ENCODE measurements at places on chromosomes 1 and 21.

DNA sequence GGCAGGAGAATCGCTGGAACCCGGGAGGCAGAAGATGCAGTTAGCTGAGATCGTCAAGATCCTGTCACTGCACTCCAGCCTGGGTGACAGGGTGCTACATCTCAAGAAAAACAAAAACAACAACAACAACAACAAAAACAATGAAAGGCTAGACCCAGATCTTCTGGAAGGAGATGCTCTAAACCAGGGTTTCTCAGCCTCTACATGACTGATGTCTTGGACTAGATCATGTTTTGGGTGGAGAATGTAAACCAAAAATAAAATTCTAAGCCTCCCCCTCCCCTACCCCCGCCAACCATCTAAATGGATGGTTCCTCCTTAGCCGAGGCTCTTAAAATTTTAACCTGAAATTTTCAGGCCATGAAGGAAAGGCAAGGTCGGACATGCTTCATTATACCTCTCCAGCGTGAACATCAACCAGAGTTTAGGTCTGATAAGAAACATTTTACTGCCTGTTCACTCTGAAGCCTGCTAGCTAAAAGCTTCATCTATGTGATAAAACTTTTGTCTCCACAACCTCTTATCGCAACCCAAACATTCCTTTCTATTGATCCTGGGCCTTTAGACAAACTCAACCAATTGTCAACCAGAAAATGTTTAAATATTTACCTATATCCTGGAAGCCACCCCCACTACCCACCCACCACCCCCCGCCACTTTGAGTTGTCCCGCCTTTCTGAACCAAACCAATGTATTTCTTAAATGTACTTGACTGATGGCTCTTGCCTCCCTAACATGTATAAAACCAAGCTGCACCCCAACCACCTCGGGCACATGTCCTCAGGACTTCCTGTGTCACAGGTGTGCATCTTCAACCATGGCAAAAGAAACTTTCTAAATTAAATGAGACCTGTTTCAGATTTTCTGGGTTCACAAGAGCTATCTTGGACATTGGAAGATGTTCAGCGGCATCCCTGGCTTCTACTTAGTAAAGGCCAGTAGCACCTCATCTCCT is 1.9 kb upstream of the CAPN2 start:
- no peak for DNase-seq

DNA sequence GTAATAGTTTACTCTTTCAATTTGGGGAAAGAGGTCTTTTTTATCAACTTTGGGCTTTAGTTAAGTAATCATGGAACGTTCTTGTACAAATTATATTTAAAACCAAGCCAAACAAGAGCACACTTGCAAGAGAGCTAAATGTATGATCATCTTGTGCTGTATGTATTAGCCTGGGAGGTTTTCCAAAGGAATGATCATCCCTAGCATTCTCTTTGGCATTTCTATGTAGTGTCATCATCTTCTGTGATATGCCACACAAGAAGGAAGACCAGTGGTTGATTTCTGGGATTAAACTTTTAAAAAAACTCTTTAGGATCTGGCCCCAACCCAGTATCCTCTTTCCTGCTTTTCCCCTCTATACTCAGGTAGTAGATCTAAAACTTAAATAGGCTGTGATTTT is 38.4 kb upstream of the KCNQ4 start:
- no peak for DNase-seq

- DNase-seq = no peak
These were observed 8.7 kb upstream of the COX20 start for GRCh38 chr1:244826712-244827111.

DNA sequence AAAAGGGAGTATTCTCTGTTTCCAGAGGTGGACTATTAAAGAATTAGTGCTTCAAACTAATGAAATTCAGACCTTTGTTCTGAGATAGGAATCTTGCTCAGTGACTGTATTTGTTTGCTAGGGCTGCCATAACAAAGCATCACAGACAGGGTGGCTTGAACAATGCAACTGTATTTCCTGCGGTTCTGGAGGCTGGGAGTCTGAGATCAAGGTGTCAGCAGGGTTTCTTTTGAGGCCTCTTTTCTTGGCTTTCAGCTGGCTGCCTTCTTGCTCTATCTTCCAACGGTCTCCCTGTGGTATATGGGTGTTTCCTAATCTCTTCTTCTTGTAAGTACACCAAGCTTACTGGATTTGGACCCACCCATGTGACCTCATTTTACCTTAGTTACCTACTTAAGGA is 264.6 kb upstream of the PROX1 start:
- DNase-seq = no peak

GRCh38 chr21:33444499-33444898 is 35.3 kb downstream of the TMEM50B start:
- no peak for DNase-seq
